ENCODE measurements at places on chromosomes 2 and 18. TPM values are rescaled to one million over a fixed set of nuclear protein-coding genes. Genes with fewer than 3 reads are reported as not detected.

DNA sequence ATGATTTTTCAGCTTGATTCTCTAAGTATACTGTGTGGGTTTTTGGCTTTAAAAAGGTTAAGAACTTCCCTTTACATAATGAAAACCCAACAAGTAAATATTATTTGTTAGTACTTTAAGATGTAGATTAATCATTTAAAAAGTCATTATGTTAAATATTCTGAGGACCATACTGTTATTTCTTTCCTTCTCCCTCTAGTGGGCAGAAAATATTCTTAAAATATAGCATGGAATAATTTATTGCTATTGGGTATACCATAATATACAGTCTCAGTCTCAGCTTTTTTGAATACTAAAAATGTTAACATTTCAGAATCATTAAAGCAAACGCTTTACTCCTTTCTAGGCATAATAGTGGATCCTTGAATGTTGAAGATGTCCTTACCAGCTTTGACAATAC, 28.1 kb downstream of the CAMKMT start:
- no peak for DNase-seq

DNA sequence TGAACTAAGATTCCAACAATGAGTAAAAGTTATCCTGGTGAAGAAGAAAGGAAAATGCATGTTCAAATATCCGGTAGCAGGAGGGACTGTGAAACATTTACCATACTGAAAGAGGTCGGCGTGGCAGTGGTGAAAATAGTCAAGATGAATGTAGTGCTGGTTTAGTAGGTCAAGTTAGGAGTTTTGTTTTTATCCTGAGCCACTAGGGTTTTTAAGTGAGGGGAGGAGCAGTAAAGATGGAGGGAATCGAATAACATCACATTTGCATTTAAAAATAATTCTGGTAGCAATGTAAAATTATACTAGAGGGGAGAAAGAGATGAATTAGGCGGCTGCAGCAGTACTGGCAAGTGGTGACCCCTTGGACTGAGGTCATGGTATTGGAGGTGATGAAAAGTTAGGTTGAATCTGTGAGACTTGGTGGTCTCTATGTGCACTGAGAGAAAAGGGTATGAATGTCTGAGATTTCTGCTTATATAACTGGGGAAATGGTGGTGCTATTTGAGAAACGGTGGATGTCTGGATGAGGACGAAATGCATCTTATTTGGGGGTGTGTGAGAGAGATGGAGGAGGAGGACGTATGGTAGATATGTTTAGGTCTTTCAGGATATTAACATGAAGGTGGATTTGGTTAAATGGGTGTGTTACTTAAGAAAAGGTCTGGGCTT, 5.9 kb downstream of the VAPA start:
- no peak for DNase-seq

GRCh38 chr2:53896864-53897263, 37.1 kb upstream of the GPR75 start:
- no peak for DNase-seq

GRCh38 chr2:219680958-219681693, 53.7 kb downstream of the SLC4A3 start:
- DNase-seq, result no peak

DNA sequence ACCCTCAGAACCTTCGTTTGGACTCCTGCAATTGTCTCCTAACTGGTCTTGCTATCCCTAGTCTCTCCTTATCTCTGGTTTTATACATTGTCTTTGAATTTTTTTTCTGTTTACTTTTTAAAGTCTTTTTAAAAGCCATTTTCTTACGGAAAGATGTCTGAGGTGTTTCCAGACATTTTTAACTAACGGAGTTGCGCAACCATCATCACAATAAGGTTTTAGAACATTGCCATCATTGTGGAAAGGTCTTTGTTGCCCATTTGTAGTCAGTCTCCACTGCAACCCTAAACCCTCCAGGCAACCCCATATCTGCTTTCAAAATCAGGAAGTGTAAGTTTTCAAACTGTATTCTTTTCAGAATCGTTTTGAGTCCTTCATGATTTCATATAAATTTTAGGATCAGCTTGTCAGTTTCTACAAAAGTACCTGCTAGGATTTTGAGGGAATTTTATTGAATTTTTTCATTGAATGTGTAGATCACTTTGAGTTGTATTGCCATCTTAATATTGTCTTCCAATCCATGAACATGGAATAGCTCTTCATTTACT, 46.3 kb downstream of the ANKRD12 start:
- DNase-seq, result no peak

DNA sequence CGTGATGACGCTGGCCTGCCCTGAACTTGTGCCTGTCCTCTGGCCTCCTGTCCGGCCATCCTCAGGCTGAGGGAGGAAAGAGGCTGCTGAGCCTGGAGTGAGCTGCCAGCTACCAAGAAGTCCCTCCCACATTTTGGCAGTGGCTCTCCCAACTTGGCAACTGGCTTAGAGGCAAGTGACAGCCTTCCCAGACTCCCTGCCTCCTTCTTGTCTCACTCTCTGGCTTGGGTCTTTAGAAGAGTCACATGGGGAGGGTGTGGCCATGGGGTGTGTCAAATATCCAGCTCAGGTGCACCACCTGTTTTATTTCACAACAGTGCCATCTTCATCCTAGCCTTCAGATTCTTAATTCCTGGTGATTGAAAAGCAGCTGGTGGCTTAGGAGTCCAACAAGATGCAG, 222.9 kb downstream of the PRKCE start:
- no peak for DNase-seq

GRCh38 chr2:4618141-4618540, 914.8 kb downstream of the DCDC2C start:
- DNase-seq, result no peak

DNA sequence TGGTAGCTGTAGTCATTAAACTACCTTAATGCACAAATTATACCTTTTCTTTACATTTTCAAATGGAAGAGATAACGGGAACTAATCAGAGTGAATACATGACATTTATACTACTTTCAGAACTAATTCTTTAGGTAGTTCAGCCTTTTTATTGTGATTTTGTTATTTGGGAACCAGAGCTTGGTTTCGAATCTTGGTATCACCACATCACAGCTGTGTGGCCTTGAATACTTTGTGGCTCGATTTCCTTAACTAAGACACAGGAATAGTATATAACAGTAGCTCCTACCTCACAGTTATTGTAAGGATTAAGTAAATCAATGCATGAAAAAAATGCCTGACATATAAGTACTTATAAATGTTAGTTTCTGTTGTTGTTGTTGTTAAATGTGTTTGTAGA, 240.0 kb downstream of the WDR7 start:
- no peak for DNase-seq

- no peak for DNase-seq
These were observed 79.4 kb downstream of the NOL10 start for GRCh38 chr2:10610213-10610910.

DNA sequence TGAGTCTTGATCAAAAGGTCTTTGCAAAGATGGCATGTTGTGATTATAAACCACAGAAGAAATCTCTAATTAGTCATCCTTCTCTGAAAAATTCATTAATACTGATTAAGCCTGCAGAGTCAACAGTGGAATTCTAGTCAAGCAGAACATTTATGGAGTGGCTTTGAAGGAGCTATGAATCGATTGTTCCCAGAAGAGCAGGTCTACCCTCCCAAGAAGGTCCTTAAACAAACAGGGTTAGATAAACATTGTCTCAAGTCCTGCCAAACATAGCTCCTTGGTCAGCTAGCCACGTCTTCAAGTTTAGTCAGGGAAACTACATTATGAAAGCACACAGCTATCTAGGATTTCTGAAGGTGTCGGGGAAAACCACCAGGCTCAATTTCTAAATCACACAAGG, 88.9 kb downstream of the ITGA4 start:
- no peak for DNase-seq

GRCh38 chr2:231191896-231192872, 6.2 kb upstream of the ARMC9 start:
- DNase-seq, result peak; percentile 95

- no peak for DNase-seq
These were observed 2.1 kb upstream of the HAAO start for GRCh38 chr2:42794271-42795046.

DNA sequence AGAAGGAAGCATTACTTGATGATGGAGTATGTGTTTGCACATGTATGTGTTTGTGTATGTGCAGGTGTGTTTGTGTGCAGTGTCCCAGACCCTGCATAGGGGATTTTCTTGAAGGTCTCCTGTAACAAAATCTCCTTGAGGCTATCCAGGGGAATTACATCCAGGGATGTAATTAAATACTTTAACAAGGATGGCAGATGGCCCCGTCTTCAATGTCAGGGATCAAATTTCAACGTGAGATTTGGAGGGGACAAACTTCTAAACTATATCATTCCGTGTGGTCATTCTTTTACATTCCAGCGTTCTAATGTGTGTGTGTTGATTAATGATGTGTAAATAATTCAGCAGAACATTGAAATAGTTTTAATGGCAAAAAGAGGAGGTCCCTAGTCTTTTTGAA, 3.3 kb downstream of the UGT1A9 start:
- no peak for DNase-seq

DNA sequence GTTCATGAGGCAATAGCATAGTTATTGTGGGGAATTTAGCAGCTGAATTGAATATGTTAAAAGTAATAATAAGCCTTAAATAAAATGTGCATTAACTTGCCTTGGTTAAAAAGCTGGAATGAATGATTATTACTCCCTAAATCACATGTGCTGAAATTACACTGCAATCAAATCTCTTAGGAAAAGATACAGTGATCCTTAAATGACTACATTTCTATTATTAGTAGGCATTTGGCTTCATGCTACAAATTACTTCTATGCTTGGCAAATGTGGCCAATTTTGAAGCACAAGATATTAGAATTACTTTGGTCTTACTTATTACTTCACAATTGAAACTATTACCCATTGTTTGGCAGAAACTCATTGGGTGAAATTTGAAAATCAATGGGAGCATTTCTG, 5.4 kb downstream of the RND3 start:
- no peak for DNase-seq

DNA sequence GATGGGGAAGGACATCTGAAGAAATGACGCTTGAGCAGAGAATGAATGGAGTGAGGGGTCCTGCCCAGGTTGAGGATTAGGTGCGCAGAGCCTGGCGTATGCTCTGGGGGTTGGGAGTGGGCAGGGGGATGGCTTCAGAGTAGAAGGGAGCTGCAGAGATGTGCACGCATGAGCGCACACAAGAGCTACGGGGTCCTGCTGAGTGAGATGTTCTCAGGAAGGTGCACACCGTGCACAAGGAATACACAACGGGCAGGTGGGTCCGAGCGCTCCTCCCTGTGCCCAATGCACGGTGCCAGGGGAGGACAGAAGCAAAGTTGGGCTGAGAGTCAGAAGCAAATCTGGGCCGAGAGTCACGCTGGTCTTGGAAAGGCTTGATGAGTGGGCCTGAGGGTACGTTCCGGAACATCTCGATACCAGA, 25.5 kb downstream of the TWIST2 start:
- DNase-seq, result peak; percentile 76

AMER3 gene
- not detected for total RNA-seq

ARHGAP25 gene
- total RNA-seq, result 10.7 TPM

SCN9A gene
- 5.7 TPM for total RNA-seq

SEMA4F gene
- total RNA-seq, result 3.2 TPM

ADD2 gene
- total RNA-seq, result 3.0 TPM

USP14 gene
- total RNA-seq, result 47.9 TPM

ANKRD23 gene
- 4.3 TPM for total RNA-seq

KIF1A gene
- total RNA-seq, result 0.37 TPM

IL37 gene
- total RNA-seq, result not detected

GPR75 gene
- 2.1 TPM for total RNA-seq

Measured in posterior vena cava (tissue), 2 donors.